IPS-NIHi11 (cell line): ENCODE measurements at places on chromosomes 11 and 22.

DNA sequence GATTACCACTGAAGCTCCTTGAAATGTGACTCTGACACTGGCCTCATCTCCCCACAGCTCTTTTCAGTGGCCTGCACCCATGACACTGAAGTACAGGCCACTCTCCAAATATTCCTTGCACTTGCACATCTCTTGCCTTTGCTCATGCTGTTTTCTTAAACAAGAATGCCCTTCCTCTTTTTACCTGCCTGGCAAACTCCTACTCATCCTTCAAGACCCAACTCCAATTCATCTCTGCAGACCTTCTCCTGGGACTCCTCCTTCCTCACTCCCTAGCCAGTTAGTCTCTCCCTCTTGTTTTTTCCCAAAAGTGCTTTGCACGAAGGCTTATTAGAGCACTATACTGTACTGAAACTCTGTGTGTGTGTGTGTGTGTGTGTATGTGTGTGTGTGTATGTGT is 2.6 kb downstream of the KCNE3 start:
- DNase-seq: no peak

DNA sequence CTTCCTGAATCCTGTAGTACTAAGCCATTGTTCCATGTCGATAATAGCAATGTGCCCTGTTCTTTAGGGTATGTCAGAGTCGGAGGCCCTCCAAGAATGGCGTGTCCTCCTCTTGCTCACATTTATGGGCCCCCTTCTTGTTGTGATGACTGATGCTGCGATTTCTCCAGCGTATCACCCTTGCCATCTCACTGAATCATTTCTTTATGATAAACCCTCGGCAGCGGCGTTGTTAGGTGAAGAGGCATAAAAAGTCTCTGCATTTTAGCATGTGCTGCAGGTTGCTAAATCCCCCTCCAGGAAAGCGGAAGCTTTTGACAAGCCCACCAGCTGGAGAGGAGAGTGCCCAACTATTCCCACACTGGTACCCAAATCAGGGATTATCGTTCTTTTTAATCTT is 1045.3 kb downstream of the BRD1 start:
- no peak for DNase-seq

GRCh38 chr22:48517039-48518030 is 1310.3 kb downstream of the BRD1 start:
- DNase-seq: peak; percentile 59

GRCh38 chr11:35058669-35059434 is 80.1 kb upstream of the CD44 start:
- no peak for DNase-seq

GRCh38 chr11:46216019-46216764 is 61.3 kb upstream of the CREB3L1 start:
- no peak for DNase-seq

DNA sequence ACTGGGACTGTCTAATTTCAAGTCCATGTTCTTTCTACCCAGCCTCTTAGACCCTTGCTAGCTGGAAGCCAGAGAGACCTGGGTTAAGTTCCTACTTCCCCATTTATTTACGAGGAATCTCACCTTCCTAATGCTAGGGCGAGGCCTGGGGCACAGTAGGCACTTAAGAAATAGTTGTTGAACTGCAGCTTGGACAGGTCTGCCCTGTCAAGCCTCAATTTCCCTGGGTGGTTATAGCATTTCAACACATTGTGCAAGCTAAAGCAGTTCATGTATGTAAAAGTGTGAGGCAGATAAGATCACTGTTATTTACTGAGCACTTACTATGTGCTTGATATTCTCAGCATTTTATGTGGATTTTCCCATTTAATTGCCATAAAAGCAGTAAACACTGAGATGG is 12.1 kb downstream of the NAV2 start:
- DNase-seq: no peak

DNA sequence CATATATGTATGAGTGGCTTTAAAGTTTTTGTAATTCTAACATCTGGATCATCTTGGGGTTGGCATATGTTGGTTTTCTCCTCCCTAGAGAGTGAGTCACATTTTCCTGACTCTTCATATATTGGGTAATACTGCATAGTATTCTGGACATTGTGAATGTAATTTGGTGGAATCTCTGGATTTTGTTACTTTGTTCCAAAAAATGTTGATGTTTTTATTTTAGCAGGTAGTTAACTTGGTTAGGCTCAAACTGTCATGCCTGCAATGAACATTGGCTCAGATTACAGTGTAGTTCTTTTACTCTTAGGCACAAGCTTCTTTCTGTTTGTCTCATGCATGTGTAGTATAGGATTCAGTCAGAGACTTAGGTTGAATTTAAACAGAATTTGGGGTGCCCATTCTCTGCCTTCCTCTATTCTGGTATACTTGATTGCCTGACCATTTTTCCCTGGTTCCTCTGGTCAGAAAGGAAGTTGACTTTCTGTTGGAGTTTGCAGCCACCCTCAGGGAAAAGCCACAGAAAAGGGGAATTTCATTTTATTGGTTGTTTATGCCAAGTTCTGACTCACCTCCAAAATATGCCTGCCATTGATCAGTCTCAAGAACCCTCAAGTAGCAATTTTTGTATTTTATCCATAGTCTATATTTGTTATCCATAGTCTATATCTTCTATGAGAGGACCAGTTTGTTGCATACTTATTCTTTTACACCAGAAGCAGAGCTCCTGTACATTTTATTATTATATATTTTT is 151.7 kb downstream of the UVRAG start:
- DNase-seq: no peak

DNA sequence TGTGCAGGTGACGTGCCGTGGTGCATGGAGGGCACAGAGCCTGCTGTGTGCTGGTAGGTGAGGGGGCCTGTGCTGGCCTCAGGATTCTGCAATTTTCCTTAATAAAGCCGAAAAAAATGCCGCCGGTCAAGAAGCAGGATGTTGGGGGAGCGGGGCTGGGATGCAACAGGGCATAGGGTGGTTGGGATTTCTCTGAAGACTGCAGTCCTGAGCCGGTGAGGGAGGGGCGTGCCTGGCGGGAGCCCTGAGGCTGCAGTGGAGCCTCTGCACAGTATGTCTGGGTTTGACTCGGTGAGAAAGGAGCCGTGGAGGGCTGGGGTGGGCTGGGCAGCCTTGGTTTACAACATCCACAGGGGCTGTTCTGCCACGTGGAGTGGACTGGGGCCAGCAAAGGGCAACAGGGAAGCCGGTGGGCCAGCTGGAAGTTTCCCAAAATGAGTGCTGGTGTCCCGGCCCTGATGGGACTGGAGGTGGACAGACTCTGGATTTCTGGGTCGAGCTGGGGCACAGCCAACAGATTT is 1.3 kb downstream of the CDHR5 start:
- DNase-seq: no peak

DNA sequence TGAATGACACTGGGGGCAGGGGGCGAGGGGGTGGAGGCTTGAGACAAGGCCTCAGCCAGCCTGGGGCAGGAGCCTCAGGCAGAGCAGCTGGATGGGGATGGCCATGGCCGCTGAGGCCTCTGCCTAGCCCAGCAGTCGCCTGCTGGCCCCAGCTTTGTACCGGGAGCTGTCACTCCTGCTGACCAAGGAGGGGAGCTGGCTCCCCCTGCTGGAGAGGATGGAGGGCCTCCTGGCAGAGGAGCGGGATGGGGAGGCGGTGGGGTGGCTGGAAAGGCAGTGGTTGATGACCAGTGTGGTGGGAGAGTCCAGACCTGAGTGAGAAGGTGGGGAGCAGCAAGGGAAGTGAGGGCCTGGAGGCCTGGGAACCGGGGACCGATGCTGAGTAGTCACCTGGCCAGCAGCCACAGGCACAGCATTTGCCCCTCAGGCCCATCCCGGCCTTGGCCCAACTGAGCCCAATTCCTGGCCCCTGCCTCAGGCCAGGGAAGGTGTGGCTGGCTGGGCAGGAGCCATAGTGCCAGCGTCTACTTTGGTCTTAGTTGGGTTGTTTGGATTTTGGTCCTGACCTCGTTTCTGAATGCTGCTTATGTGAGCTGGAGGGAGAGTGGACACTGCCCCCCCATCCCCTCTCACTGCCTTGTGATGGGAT is 6.0 kb upstream of the SUSD2 start:
- DNase-seq: peak; percentile 90

DNA sequence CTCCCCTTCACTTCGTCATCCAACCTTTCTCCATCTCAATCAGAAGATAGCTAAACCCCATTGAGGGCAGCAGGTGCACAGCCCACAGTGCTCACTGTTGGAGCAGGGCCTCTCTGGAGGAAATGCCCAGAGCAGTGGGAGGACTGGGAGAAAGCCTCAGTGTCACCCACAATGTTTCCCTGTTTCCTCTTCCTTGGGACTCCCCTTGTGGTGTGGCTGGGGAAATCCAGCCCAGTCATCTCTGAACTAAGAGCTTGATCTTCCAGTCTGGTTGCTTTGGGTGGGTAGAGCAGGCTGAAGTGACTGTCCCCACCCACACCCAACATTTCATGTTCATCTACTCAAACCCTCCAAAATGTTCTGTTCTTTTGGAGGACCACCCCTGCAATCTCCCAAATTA is 29.8 kb upstream of the EED start:
- no peak for DNase-seq

DNA sequence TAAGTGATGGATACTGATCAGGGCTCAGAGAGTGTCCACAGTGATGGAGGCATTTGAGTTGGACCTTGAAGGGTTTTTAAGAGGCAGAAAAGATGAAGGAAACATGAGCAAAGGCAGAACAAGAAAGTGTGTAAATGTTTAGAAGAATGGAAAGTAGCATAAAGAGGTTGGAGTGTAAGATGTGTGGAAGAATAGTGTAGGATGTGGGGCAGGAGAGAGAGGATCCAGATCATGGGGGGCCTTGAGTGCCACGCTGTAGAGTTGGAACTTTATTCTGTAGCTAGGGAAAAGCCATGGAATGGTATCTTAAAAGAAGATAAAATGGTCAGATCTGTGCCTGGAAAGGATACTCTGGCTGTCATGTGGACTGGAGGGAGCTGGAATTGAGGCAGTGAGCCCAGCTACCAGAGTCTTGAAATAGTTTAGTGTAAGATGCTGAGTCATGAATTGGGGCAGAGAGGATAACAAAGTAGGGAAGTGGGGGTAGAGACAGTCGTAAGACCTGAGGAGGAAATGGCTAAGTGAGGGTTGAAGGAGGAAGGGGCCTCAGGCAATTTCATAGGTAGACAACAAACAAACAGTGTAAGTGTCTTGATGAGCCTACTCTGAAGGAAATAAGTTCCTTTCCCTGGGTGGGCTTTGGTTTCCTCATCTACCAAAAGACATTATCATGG is 6.7 kb downstream of the KCNE3 start:
- DNase-seq: no peak

DNA sequence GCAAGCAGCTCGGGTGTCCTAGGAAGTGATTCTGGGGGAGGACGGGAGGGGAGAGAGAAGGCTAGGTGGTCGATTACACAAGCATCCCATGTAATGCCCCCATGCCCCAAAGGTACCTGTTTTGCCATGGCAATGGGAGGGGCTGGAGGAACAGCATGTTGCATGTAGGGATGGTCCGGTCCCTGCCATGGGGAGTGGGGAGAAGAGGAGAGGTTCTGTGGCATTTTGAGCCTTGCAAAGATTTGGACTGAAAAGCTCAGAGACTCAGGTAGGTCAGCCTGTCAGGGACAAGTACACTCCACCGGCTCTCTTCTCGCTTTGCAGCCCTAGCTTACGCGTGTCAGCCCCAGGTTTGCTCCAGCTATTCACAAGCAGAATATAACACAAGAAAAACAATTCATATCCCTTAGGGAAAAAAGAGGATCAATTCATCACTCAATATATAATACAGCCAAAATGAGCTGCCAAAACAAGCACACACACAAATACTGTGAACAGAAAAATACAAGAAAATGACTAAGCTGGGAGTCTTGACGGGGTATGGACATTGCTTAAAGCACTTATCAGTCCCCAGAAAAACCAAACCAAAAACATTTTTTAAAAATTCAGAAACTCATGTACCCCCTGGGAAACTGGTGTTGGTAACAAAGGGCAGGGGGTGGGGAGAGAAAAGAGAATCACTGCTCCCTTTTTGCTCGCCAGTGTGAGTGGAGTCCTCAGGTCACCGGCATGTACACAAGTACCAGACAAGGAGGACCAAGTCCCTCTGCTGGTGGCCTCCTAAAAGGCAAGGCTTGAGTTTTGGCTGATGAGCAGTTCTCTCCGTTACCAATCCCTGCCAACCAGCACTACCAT is 21.6 kb downstream of the APOL5 start:
- peak; percentile 23 for DNase-seq

- DNase-seq: no peak
These were observed 616.3 kb downstream of the FAM181B start for GRCh38 chr11:82117362-82117761.

DNA sequence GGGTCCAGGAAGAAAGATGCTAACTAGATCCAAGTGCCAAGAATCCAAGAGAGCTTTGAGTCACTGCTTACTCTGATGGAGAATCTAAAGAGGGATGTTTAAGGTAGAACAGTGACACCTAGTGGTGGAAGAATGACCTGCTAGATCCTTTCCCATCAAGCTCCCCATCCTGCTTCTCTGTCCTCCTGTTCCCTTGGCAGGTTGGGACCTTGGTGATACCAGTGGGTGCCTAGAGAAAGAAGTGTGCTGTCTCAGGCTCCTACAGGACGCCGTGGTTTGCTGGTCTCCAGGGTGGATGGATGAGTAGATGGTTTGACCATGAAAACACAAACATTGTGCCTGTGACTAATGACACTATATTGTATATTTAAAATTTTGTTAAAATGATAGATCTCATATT is 383.7 kb downstream of the TMEM135 start:
- peak; percentile 72 for DNase-seq

- no peak for DNase-seq
These were observed 174.5 kb downstream of the CEP164 start for GRCh38 chr11:117502015-117502778.
